Activated naive CD8-positive, alpha-beta T cell treated with anti-CD3 and anti-CD28 coated beads, Interleukin-2, amount 50 U/mL, for 16 hours (primary cell): ENCODE measurements at places on chromosomes 7 and 10.

GRCh38 chr7:92782236-92782635 lies 54.1 kb downstream of the CDK6 start:
- DNase-seq, result no peak

- no peak for DNase-seq
Measured at GRCh38 chr10:112712536-112712935, 237.5 kb upstream of the TCF7L2 start.

DNA sequence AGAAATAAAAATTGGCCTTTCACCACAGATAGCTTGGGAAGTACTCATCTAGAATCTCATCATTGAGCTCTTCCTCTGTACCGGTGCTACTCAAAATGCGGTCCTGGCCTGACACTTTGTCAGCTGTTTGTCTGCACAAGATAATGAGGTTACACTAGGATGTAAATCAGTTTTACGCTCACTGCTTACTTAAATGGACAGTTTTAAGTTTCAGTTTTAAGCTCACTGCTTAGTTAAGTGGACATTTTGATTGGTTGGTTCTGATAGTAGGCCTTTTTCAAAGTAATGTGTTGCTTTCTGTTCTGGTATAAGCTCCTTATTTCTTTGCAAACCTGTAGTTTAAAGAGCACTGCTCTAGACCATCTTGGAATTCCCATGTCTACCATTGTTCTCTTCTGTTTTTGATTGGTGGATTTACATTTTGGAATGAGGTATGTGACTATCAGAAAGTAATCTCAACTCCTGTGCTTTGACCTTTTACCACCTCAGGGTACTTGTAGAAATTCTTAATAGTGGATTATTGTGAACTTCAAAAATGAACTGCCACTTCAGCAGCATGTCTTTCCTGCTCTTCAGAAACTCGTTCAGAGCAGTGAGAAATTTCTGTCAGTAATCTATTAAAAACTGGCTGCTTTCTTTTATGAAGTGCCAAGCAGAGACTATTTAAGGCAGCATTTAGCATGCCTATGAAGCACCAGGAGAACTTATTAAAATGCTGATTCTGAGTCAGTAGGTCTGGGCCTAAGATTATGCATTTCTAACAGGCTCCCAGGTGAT lies 55.0 kb downstream of the C1GALT1 start:
- no peak for DNase-seq

DNA sequence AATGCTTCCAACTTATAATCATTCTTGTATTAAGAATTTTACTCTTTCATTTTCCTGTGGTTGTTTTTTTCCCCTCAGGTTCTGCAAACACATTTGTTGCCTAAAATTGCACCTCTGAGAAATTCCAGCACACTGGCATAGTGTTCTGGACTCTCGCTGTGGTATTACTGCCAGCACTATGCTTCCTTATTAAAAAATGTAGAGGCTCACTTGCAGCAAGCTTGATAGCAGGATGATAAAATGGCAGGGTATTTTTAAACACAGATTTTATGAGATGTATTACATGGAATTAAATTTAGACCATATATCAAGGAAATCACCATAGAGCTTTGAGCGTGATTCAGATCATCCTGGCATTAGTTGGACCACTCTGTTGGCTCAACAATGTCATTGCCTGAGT lies 416.7 kb upstream of the AKR1E2 start:
- DNase-seq, result no peak

GRCh38 chr7:94431176-94431575 lies 36.5 kb downstream of the COL1A2 start:
- DNase-seq, result no peak

GRCh38 chr10:69043931-69044531 lies 43.9 kb upstream of the SRGN start:
- DNase-seq, result no peak

- no peak for DNase-seq
Measured at GRCh38 chr7:87058744-87059524, 520 bp downstream of the ELAPOR2 start.

DNA sequence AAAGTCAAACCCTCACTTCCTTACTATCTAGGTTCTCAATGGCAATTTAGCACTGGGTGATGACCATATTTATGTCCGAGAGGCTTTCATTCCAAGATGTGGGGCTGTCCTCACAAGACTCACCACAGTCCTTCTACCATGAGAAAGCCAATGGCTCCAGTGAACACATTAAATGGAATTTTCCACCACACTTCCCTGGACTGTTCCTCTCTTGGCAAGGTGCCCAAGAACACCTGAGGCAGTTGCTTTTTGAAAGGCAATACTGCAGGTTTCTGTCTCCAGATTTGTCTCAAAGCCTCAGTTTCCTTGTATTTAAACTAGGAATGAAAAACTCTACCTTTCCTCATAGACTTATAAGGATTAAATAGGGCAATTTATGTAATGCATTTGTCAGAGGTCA lies 24.2 kb downstream of the AFAP1L2 start:
- DNase-seq, result no peak

- no peak for DNase-seq
Measured at GRCh38 chr7:138570715-138571114, 110.7 kb downstream of the TRIM24 start.

GRCh38 chr7:111756687-111757178 lies 194.4 kb upstream of the IMMP2L start:
- no peak for DNase-seq

GRCh38 chr10:124532788-124533187 lies 71.2 kb downstream of the LHPP start:
- DNase-seq, result no peak

- DNase-seq, result no peak
Measured at GRCh38 chr7:124022551-124022950, 10.3 kb downstream of the TMEM229A start.

DNA sequence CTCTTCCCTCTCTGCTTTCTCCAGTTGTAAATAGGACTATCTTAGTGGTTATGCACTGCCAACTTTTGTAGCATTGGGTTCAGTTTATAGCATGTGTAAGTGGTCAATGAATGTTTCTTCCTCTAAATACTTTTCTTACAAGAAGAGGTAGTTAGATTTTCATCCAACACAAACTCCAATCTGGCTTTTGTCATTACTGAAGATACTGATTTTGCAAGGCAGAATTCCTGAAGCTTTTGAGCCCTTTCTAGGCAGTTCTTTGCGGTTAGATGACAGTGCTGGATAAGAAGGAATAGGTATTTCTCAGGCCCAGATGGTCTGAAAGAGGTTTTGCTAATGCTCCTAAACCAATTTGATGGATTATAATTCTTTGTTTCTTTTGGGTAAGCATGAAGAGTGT lies 60.5 kb downstream of the BICC1 start:
- no peak for DNase-seq

- DNase-seq, result no peak
Measured at GRCh38 chr7:107847168-107847835, 43.7 kb upstream of the DLD start.

DNA sequence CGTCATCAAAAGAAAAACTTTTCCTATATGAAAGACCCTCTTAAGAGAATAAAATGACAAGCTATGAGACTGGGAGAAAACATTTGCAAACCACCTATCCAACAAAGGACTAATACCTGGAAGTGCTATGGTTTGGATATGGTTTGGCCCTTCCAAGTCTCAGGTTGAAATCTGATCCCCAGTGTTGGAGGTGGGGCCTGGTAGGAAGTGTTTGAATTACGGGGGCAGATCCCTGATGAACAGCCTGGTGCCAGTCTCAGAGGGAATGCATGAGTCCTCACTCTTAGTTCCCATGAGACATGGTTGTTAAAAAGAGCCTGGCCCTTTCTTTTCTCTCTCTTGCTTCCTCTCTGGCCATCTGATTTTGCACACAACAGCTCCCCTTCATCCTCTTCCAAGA lies 6.3 kb downstream of the ALDH18A1 start:
- no peak for DNase-seq
